H4 (cell line): ENCODE measurements at places on chromosomes 7 and 10.

- DNase-seq: no peak
These were observed 14.9 kb upstream of the SLIT1 start for GRCh38 chr10:97200616-97201015.

GRCh38 chr10:71323407-71323806, 4.3 kb downstream of the SLC29A3 start:
- peak; percentile 26 for DNase-seq

- no peak for DNase-seq
These were observed 24.6 kb upstream of the RHBDD2 start for GRCh38 chr7:75854233-75854632.

GRCh38 chr10:122189185-122189584, 81.9 kb upstream of the BTBD16 start:
- DNase-seq: no peak

- no peak for DNase-seq
These were observed 77.5 kb downstream of the ARID5B start for GRCh38 chr10:61978965-61979364.

DNA sequence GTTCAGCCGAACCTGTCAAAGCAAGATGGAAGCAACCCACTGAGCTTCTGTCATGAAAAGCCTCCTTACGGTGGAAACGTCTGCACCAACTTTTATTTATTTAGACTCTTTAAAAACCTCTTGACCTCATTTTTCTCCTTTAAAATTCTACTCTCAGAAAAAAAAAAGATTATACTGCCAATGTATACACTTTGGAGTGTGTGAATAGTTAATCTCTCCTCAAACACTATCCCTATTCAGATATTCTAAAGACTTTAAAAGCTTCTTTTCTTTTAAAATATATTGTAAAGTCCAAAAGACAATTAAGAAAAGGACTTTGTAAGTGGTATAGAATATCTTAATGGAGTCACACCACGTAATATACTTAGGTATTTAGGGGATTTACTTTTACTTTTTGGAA, 335.2 kb upstream of the SEMA3D start:
- no peak for DNase-seq

- DNase-seq: no peak
These were observed 144.9 kb downstream of the CPED1 start for GRCh38 chr7:121133444-121133843.

DNA sequence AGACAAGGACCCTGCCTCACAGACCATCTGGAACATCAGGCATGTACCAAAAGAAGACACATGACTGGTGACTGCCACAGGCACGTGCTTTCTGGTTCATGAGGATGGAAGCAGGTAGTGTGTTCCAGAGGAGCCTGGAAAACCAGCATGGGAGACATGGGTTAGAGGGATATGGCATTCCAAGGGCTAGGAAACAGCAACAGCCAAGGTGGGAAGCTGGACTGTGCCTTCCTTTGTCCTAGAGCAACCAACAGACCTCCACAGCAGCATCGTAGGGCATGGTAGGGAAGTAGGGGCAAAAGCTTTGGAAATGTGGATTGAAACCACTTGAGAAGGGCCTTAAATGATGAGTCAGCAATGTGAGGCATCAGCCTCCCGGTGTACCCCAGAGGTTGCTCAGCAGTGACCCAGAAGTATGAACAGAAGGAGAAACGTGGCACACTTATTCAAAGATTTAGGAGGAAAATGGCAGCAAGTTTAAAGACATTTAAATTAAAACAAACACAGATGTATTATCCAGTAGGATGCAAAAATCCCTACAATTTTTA, 51.0 kb downstream of the PRLHR start:
- no peak for DNase-seq

- DNase-seq: no peak
These were observed 248.4 kb downstream of the WDR11 start for GRCh38 chr10:121099592-121099991.

DNA sequence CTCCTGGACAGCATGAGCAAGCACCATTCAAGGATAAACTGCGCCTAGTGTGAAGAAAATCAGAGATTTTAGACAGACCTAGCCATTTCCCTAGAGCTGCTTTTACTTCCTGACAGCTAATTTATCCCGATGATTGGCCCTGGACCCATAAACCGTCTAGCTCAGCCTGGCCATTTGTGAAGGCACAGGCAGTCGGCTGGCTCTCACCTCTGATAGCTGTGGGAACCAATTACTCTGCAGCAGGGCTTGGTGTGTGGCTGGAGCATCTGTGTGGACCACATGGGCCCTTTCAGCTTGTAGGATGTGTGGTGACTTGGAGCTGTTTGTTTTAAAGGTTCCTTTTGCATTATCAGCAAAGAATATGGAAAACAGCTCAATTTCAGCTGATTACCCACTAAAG, 111.1 kb upstream of the NPY start:
- DNase-seq: no peak
